Kidney epithelial cell (primary cell): ENCODE measurements at places on chromosomes 4 and X.

DNA sequence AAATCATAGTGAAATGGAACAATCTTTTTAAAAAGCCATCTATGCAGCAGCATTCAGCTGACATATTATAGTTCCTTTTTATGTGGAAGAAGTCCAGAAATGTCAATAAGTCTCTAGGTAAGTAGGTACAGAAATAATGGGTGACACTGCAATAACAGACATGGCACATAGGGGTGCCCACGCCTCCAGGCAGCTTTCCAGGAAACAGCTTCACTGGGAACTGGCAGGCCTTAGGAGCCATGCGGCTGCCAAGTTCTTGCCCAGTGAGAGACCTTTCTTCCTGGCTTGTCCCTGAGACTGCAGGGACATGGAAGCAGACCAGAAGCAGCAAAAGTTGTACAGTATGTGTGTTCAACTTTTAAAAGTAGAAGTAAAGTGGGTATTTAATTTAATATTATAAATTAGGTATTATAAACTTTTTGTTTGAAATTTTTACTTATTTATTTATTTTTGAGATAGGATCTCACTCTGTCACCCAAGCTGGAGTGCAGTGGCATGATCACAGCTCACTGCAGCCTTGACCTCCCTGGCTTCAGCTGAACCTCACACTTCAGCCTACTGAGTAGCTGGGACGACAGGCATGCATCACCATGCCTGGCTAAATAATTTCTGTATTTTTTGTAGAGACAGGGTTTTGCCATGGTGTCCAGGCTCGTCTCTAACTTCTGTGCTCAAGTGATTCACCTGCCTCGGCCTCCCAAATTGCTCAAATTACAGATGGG, 12.1 kb upstream of the ETNPPL start:
- DNase-seq: no peak

DNA sequence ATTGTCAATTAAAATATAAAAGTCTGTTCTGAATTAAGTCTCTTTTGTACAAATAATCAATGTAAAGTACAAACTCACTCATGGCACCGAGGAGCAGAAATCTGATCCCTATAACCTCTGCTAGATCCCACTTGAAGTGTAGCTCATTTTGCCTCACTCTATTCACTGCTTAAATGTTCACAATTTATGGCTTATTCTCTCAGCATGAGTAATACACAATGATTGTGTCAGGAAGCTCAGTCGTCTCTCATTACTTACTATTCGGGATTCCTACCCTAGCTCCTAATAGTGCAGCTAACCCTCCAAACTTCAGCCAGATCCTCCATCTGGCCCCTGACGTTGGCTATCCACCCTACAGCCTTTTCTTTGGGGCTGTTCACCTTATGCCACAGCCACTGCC, 4.7 kb upstream of the AMMECR1 start:
- DNase-seq: no peak

- DNase-seq: no peak
Observed at GRCh38 chr4:100581337-100581736, 63.5 kb upstream of the EMCN start.

DNA sequence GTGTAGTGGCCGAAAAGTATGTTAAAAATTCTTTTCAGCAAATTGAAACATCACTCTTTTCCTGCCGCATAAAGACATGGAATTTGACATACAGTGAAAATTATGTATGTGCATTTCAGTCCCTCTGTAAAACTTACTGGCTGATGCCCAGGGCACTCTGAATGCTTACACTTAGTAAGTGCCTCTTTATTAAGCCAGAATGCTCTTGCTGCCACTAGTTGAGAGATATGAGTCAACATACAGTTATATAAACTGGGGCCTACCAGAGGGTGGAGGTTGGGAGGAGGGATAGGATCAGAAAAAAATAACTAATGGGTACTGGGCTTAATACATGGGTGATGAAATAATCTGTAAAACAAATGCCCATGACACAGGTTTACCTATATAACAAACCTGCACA, 38.1 kb upstream of the TRPC5 start:
- no peak for DNase-seq

DNA sequence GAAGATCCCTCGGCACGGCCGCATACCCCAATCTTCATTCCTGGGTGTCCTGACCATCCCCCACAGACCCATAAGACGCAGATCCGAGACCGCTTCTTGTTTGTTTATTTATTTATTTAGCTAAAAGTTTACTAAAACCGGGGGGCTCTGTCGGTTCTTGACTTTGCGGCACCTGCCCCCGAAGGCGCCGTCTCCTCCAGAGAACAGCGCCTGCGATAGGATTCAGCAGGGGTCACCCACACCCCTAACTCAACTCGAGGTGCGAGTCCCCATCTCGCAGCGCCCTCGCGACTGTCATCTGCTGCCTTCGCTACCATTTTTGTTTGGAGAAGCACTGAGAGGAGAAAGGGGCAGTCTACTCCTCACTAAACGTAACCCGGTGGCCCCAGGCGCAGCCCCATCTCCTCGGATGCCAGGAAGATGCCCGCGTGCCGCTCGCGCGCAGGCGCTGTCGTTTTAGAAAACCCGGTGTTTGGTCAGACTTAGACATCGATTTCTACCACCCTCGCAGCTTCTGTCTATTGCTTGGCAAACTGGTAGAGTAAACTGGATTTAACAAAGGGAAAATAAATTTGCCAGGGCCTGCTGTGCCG, 18.9 kb upstream of the GPR101 start:
- no peak for DNase-seq

GRCh38 chr4:16967722-16968121, 69.3 kb upstream of the LDB2 start:
- no peak for DNase-seq

DNA sequence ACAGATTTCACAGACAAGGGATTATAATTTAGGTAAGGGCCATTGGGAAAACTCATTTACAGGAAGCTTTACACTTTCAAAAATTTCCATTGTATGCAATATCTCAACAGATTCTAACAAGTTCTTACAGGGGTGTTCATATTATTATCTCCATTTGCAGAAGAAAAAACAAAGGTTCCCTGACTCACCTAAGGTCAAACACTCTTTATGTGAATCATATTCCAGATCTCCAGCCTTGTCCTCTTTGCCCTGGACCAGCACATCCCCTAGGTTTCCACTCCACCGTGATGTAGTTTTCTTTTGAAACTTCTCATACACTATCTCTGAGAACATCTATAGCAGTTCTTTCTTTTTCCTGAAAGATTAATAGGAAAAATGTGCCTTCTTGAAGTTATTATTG, 96.4 kb upstream of the HS3ST1 start:
- DNase-seq: no peak

DNA sequence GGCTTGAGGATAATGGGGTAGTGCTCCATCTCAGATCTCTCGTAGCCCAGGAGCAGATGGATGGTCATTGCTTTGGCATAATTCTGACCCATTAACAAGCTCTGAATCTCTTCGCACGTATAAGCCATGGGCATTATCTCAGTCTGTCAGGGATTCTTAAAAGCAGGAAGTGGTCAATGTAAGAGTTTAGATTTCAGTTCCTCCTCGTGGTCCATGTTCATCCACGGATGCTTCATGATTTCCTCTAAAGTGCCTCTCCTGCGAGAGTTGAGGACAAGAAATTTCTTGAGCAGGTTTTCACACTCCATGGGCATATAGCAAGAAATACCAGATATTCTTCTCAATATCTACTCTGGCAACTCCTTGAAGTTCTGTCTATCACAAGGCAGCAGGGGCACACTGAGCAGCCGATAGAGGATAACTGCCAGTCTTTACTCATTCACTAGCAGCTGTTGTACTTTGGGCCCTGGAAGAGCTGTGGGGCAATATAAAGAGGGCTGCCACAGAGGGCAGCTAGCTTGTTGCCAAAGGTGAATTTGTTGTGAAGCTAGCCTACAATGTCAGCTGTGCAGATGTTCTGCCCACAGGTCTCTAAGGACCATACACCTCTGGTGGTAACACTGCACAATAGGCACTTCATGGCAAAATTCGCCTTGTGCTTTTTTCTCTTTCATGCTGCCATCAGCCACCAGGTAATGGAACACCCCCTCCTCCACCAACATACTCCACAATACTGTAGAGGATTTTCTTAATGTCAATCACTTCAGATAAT, 52.0 kb upstream of the WDR17 start:
- DNase-seq: no peak

DNA sequence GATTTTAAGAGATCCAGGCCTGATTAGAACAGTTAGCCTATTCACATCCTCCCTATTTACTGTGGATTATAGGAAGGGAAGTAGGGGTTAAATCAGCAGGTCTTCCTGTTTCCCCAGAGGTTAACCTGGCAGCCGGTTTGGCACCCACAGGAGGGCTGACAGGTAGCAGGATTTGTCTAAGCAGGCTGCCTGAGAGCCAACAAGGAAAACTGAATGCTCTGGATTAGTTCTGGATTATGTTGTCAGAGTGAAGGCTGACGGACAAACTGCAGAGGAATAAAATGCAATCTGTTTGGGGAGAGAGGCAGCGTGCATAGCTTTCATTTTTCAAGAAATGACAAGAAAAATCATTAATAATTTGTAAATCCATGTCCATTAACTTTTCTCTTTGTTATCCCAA, 397.1 kb upstream of the FAM241A start:
- no peak for DNase-seq

GRCh38 chr4:41050116-41050515, 164.2 kb downstream of the APBB2 start:
- no peak for DNase-seq

DNA sequence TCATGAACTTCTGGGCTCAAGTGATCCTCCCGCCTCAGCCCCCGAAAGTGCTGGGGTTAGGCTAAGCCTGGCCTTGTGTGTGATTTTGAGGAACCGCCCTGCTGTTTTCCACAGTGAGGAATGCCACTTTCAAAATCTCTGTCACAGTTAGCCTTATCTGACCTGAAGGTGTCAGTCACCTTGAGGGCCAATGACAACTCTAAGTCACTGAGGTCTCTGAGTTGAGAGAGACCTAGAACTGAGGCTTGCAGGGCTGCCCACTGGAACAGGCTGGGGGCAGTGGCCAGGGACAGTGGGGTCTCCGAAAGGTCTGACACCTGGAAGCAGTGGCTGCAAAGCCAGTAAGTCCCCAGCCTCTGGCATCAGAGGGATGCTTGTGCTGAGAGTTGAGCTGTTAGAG, 6.1 kb downstream of the TADA2B start:
- no peak for DNase-seq

DNA sequence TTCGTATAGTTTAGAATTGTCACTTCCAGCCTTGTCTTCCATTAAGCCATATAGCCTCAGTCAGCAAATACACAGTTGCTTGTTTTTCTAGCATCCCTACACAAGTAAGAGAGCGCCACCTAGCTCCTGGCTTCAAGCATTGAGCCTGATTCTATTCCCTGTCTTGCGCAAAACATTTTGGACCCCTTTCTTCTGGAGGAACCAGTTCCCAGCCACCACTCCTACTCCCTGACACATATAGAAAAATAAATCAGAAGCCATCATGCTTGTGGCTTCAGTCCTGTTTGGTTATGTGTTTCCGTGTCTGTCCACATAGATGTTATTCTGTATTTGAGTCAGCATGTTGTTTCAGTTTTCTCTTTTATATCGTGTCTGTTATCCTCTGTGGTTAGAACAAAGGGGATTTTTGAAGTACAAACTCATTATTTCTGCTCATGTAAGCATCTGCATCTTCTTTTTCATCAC, 59.9 kb downstream of the GK start:
- DNase-seq: peak; percentile 10

- no peak for DNase-seq
Observed at GRCh38 chr4:100164808-100165760, 25.2 kb downstream of the DDIT4L start.

DNA sequence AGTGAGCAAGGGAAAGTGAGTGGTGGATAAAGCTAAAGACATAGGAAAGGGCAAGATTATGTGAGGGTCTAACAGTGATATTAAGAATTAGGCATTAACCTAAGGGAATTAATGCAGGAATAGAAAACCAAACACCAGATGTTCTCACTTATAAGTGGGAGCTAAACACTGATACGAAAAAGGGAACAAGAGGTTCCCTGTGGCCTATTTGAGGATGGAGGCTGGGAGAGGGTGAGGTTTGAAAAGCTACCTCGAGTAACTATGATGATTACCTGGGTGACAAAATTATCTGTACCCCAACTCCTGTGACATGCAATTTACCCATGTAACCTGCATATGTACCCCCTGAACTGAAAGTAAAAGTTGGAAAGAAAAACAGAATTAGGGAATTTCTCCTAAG, 79.0 kb downstream of the ANXA3 start:
- no peak for DNase-seq

DNA sequence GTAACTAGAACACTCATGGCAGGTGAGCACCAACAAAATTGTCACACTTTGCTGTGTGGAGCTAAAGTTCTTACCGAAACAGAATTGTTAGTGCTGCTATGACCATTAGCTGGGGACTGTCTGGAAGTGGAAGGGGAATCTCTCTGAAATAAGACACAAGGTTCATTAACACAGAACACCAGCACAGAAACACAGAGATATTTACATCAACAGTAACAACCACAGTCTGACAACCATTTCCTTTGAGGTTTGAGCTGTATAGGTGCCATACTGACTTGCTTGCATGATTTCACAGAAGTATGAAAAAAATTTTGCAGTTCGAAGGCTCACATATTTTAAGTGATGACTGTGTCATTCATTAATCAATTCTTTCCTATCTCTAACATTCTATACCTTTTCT, 109.8 kb downstream of the NYX start:
- no peak for DNase-seq

DNA sequence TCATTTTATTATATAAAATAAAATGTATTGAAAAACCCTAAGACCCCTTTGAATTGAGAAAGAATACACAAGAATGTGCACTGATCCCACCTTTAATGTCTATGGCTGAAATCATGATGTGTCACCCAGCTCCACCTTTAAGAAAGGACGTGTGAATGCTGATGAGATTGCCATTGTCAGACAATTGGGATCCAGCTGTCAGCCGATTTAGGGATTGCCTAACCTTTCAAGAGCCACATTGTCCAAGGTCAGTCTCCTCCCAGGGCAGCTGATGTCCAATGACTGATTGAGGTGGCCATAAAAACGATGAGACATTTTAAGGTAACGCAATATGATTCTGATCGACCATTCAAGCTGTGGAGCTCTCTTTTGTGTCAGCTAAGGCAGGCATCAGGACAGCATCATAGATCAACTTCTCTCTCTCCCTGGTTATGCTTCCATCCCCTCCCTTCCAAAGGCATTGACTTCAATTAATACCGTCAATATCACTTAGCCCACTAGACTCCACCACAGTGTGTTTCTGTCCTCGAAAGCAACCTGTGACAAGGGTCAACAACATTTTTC, 1676.4 kb downstream of the PCDH7 start:
- no peak for DNase-seq

DNA sequence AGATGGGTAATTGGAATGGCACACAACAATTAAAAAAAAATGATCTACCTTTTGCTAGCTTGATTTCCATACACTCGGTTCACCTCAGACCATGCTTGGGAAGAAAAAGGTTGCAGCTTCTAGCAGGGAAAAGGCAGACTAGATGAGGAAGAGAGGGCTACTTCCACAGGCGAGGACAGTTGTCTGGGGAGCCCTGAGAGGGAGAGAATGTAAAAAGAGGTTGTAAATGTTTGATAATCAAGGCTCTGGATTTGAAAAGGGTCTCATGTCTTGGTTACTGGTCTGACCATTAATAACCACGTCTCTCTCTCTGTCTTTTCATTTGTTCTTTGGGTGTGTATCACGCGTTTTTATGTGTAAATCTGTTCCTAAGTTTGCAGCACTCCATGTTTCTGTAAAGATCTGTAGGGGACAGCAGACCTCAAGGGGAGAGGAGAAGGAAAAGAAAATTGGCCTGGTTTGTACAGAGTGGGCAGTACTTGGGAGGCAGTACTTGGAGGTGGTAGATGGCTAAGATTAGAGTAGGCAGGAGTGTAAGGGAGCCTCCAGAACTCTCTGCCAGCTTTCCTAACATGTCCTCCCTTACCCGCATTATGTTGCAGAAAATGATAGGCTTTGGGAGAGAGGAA, 750 bp downstream of the ARMCX5 start:
- no peak for DNase-seq
